ENCODE measurements at places on chromosomes 11 and 22.

DNA sequence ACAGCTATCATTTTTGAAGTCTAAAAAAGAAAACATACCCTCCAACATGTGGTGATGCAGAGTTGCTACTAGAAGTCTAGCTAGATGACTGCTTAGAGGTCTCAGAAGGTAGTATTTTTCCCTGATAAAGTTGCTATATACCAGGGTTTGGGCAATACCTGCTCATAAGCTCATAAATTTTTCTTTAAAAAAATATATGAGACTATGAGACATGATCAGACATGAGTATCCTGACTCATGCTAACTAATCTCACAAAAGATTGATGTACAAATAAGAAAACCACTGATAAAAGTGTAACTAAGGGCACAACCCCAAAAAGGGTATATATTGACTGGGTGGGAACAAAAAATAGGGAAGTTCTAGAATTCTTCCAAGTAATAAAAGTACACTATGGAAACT is 740.9 kb downstream of the METTL15 start:
- DNase-seq, result no peak

DNA sequence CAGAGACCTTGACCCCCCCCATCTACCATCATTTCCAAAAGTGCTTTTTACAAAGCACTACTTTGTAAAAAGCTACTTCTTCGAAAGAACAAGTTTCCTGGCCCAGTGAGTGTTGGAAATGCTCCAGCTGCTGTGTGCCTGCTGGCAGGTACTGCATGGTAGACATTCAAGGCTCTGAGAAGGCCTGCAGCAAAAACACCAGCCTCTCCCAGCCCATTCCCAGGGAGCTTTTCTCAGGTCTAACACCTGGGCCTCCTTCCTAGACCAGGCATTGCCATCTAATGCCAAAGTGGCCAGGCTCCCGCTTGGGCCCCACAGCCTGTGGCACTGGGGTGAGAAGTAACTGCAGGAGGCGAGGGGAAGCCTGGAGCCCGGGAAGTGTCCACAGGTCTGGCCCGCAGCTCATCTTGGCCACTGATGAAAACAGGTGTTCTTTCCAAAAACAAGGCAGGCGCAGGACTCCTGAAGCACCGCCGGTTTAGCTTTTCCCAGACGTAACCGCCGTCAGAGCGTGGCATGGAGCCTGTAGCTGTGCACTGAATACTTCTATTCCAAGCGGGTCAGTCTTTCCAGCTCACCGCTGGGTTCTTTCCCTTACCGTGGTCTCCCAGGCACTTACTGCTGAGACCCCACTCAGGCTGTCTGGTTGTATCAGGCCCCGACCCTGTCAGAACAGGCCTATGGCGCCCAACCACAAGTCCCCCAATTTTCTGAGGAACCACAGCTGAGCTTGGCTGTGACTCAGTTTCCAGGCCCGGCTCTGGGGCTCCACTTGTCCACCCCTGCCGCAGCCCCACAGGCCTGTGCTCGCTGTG is 1.2 kb upstream of the TCIRG1 start:
- no peak for DNase-seq

DNA sequence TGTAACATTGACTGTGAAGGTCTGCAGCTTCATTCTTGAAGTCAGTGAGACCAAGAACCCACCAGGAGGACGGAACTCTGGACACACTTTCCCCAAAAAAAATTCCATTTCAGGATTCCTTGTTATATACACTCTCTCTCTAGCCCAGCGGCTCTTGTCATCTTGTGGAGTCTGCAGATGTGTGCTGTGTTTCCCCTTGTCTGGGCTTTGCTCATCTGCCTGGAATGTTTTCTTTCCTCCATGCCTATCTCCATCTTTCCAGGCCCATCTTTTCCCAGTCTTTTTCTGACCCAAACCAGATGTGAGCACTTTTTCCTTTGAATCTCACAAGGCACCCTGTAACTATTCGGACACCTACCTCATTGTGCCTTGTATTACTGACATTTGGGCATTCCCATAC is 5.1 kb upstream of the DRG1 start:
- DNase-seq, result no peak

DNA sequence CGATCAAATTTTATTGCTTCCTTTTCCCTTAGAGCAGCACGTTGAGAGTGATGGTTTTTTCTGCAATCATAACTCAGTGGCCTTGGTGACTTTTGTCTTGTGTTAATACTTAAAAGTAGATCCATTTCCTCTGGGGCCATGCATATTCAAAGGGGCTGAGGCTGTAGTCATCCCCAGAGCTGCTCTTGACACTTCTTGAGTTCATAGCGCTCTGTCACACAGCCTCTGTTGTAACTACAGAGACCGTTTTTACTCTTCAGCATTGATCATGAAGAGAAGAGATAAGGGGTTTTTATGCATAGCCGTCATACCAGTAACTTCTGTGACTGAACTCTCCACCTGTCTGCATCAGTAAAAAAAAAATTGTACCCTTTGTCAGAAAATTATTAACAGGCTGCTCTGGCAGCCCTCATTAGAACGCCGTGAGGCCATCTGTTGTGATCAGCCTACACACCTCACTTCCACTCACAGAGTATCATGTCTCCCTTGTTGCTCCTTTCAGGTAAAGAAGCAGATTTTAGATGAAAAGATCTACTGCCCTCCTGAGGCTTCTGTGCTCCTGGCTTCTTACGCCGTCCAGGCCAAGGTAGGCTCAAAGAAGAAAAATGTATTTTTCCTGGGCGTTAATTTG is 38.4 kb downstream of the NF2 start:
- DNase-seq, result no peak

- no peak for DNase-seq
Observed at GRCh38 chr11:64598797-64599697, 8.0 kb downstream of the SLC22A12 start.

DNA sequence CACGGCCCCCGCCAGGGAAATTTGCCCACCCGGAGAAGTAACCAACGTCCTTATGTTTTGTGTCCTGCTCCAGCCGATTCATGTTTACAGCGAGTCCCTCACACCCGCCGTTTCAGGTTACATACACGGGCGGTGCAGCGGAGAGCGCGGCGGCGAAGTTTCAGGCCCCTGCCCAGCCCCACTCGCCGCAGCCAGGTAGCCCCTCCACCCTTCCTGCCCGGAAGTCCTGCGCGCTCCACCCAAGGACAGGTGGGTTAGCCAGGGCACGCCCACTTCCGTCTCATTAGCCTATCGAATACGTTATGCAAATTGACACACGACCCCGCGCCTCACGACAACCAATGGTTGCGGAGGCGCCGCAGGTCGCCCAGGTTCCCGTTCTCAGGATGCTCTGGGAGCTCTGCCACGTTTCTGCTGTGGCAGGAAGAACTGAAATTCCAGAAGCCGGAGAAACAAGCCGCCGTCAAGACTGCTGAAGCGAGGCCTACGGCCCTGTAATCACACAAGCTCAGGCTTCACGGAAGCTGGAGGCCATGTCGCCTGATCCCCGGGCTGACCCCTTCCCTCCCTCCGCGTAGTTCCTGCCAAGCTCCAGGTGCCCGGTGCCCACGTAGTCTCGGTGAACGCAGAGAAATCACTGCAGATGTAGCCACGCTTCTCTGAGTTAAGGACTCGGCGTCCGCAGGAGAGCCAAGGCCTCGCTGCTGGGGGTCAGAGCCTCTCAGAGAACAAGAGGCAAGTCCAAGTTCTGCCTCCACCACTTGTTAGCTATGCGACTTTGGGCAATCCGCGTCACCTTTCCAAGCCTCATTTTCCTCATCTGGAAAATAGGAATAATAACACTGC is 22.4 kb upstream of the MYH9 start:
- no peak for DNase-seq

DNA sequence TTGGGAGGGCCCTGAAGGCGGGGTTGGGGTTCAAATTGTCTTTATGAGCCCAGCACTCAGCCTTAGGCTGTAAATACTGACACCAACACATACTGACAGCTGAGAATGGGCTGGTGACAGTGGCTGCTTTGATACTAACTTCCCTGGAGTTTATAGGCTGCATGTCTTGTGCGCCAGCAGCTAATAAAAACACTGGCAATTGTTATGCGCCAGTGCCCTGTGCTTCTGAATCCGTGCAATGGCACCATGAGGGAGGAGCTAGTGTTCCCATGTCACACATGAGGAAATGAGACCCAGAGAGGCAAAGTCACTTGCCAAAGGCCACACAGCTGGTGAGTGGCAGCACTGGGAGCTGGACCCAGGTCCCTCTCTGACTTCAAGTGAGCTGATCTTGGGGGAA is 23.8 kb downstream of the SHISAL1 start:
- no peak for DNase-seq

- no peak for DNase-seq
Observed at GRCh38 chr11:111459506-111460270, 52.5 kb downstream of the BTG4 start.

DNA sequence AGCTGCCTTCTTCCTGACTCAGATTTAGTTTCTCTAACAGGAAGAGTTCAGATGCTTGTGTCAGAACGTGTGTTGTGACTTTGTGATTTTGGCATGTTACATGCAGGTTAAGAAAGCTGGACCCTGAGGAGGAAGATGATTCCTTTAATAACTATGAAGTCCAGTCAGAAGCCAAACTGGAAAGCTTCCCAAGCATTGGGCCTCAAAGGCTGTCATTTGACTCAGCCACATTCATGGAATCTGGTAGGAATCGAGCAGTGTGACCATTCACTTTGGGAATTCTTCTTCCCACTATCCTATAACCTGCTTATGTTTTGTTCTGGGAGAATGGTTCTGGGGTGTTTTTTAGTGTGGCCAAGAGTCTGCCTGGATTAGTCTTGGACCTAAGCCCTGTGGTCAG is 48.0 kb downstream of the CABIN1 start:
- no peak for DNase-seq

GRCh38 chr22:35972559-35972958 is 56.1 kb downstream of the RBFOX2 start:
- no peak for DNase-seq

GRCh38 chr11:46719048-46719542 is at the start of gene F2:
TSS of gene F2 (plus strand) at chr11:46719213. CDS start at chr11:46719236, 23 bp downstream.
- DNase-seq, result no peak

DNA sequence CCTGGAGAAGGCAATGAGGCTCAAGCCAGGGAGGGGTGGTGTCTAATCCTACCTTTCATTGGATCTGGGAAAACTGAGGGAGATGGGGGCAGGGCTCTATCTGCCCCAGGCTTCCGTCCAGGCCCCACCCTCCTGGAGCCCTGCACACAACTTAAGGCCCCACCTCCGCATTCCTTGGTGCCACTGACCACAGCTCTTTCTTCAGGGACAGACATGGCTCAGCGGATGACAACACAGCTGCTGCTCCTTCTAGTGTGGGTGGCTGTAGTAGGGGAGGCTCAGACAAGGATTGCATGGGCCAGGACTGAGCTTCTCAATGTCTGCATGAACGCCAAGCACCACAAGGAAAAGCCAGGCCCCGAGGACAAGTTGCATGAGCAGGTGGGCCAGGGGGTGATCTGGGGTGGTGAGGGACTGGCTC is at the start of gene FOLR1:
FOLR1 (plus strand) TSS at position 180 of the 421 bp plus-strand sequence; CDS start at position 214, 34 bp downstream.
- no peak for DNase-seq

GRCh38 chr22:41998361-41999261 is at the start of gene WBP2NL:
TSS of gene WBP2NL (plus strand) at chr22:41998788. CDS start at chr22:41998819, 31 bp downstream.
- DNase-seq, result no peak

GRCh38 chr11:118610773-118611432 is 3.5 kb downstream of the PHLDB1 start:
- no peak for DNase-seq

GRCh38 chr11:126969865-126970479 is 30.6 kb downstream of the KIRREL3 start:
- peak; percentile 40 for DNase-seq

DNA sequence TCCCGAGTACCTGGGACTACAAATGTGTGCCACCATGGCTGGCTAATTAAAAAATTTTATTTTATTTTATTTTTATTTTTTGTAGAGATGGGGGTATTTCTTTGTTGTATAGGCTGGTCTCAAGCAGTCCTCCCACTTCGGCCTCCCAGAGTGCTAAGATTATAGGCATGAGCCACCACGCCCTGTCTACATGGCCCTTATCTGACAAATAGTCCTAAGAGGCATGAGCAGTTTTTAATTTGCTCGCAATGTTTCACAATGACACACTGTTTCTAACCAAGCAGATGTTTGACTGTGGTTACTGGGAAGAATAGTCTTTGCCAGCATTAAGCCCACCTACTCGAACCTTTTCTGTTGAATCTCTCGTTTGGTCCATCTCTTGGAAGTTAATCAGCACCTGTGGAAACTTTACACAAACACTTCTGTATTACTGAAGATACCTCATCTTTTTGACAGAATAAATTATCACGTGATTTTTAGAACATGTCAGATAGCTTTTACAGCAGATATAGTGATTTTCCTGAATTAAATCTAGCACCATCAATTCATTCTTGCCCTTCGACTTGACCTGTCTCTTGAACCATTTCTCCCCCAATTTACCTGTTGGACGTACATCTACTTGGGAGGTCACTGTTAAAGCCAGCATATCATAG is 71.4 kb downstream of the MTMR3 start:
- no peak for DNase-seq

- no peak for DNase-seq
Observed at GRCh38 chr11:66100272-66101065, 30.4 kb downstream of the PACS1 start.

DNA sequence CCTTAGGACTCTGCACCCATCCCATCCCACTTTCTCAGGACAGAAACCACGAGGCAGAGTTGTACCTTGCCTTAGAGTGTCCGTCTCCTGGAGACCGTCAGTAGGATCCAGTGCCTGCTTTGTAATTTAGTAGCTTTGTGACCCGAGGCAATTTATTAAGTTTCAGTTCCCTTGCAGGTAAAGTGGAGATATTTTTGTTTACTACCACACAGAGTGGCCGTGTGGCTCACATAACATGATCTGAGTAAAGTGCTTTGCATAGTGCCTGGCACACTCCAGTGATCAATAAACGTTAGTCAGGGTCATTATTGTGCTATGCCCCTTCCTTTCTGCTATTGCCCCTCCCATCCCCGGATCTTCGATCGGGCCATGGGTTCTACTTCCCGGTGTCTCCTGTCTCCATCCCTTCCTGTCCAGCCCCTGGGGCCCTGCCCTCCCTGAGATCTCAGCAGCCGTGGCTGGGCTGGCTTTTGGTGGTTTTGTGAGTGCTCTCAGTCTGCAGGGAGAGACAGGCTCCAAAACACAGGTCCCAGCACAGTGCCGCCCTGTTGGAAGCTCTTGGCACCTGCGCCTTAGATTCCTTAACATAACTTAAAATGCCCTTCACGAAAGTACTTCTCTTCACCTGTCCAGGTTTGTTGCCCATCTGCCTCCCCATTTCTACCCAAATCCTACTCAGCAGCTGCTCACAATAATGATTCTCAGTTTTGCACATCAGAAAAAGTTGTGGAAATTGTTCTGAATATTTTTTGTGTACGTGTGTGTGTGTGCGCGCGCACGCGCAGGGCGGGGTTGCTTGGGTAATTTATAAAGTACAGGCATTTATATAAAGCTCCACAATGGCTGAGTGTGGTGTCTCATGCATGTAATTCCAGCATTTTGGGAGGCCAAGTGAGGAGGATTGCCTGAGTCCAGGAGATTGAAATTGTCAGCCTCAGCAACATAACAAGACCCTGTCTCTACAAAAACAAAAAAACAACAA is 753.7 kb downstream of the NTM start:
- DNase-seq, result no peak

- no peak for DNase-seq
Observed at GRCh38 chr11:116689413-116690127, 83.2 kb downstream of the BUD13 start.
